HepG2 (cell line): ENCODE measurements at places on chromosomes 12 and 14. TPM values are rescaled to one million over a fixed set of nuclear protein-coding genes. Genes with fewer than 3 reads are reported as not detected.

DNA sequence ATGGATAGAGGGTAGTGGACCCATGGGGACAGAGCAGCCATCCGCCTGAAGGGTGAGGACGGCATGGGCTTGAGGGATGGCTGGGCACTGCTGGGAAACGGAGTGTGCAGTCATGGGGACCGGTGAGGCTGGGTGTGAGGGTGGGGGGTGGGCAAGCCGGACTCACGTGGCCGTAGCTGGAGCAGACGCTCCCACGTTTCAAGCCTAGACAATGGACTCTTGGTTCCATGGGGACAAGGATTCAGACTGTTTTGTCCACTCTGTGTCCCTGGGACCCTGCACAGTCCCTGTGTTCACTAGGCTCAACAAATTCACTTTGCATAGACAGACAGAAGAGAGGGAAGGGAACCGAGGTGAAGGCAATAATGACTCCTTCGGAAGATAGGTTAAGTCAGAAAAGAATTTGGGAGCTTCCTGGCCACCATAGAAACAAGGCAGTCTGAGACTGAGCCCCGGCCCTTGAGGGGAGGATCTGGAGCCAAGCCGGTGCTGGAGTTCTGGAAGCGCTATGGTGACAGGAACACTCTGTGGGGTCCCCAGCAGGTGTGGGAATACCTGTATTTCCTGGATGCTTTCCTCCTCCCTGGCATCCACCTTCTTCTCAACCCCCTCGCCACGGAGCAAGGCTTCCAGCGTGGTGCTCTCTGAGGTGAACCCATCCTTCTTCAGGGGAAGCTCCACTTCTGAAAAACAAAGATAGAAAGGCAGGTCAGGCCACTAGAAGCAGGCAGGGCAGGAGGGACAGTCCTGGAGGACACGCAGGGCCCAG lies 162.5 kb downstream of the DPF3 start:
- no peak for DNase-seq

DNA sequence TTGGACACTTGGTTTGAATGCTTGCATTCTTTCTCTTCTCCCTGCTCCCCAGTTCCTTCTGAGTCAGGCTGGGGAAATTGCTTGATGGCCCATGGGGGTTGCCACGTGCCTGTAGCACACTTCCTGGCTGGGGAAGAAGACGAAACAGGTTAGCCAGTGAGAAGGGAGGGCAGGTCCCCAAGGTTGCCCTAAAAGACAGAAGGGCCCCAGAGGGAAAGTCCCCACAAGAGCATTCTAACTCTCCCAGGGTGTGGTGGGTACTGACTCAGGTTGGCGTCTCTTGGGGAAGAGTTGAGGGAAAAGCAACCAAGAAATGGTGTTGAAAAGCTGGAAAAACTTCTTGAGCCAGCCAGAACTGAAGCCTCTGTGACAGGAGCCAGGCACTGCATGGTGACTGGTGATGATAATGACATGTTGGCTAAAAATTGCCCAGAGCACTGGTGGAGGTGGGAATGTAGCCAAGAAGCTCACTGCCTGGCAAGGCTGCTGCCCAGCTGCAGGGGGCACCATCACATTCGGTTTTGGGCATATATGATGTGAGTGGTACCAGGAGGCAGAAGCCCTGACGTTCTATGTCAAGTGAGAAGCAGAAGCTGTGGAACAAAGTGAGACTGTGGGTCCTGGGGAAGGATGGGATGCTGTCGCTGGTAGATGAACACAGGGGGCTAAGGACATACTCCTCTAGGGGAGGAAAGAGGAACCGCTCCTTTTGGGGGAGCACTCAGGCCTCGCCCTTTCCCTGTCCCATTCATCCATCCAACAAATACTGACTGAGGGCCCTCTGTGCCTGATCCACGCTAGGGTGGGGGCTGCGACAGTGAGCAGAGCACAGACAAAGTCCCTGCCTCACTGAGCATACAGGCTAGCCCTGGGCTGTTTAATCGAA lies 8.1 kb upstream of the RABGGTA start:
- DNase-seq, result no peak

- DNase-seq, result no peak
Measured at GRCh38 chr12:31728289-31728916, 418 bp downstream of the AMN1 start.

KTN1 gene
- 138 and 169 TPM in 2 replicates for total RNA-seq

GRCh38 chr14:34348592-34348991 lies 113.4 kb downstream of the SPTSSA start:
- no peak for DNase-seq

DNA sequence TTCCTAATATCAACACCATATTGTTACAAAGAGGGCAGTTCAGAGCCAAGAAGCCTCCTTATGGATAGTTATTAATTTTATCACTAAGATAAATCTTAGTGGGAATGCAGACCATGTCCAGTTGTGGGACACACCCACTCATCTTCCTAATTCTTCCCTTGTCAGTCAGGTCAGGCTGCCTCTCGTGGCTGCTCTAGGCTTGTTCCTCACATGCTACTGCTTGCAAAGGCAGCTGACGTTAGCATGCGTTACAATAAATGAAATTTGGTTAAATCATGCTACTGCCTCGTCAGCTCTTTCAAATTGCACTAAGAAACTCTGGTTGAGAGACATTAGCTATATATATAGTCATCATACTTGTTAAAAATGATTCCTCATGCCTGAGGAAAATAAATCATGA lies 108.4 kb downstream of the CAND1 start:
- no peak for DNase-seq

GRCh38 chr12:80627782-80628181 lies 79.7 kb upstream of the MYF6 start:
- no peak for DNase-seq
